ENCODE measurements at places on chromosomes 2 and 18. TPM values are rescaled to one million over a fixed set of nuclear protein-coding genes. Genes with fewer than 3 reads are reported as not detected.

- no peak overlapping the region for H3K4me3 ChIP-seq
- no peak overlapping the region for H3K27ac ChIP-seq
- no peak for DNase-seq
- H3K27me3 ChIP-seq = no peaks in the 10 kb centered on the region
- no peaks in the 10 kb centered on the region for H3K36me3 ChIP-seq
- H3K4me1 ChIP-seq = no peaks in the 10 kb centered on the region
Observed at GRCh38 chr2:230226051-230226551, 565 bp downstream of the SP140 start.

GRCh38 chr2:119823734-119824334 lies 64.1 kb downstream of the PTPN4 start:
- no peaks in the 10 kb centered on the region for H3K27me3 ChIP-seq
- H3K36me3 ChIP-seq = no peaks in the 10 kb centered on the region
- H3K4me3 ChIP-seq = no peak overlapping the region

CRYGC gene
- total RNA-seq = not detected

- H3K4me3 ChIP-seq = no peak overlapping the region
- H3K36me3 ChIP-seq = no peaks in the 10 kb centered on the region
Observed at GRCh38 chr18:33804258-33804657, 226.2 kb downstream of the ASXL3 start.

DNA sequence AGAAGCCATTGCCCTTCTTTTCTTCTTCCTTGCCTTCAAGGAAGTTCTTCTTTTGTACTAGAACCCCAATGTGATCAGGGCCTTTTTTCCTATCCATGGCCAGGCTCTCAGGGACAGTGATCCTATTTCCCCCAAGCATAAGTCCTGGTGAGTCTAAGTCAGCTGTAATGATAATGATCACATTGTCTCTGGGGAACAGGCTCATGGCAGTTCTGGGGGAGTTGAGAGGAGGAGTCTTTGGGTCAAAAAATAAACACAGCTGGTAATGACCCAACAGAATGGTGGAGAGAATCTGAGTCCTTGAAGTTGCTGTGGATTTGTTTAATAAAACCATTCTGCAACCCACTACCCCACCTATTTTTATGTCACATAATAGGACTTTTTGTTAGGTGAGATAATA lies 96.6 kb downstream of the SOCS6 start:
- H3K27ac ChIP-seq = peak overlapping the region; percentile 51
- H3K36me3 ChIP-seq = no peaks in the 10 kb centered on the region
- H3K27me3 ChIP-seq = no peaks in the 10 kb centered on the region
- H3K4me3 ChIP-seq = no peak overlapping the region
- peak; percentile 64 for DNase-seq
- H3K4me1 ChIP-seq = peaks cover 12% of the 10 kb centered on the region

GRCh38 chr2:97741251-97741650 lies 27.9 kb downstream of the ZAP70 start:
- DNase-seq = no peak
- no peak overlapping the region for H3K27ac ChIP-seq
- no peaks in the 10 kb centered on the region for H3K27me3 ChIP-seq
- peaks cover 2% of the 10 kb centered on the region for H3K4me1 ChIP-seq

DNA sequence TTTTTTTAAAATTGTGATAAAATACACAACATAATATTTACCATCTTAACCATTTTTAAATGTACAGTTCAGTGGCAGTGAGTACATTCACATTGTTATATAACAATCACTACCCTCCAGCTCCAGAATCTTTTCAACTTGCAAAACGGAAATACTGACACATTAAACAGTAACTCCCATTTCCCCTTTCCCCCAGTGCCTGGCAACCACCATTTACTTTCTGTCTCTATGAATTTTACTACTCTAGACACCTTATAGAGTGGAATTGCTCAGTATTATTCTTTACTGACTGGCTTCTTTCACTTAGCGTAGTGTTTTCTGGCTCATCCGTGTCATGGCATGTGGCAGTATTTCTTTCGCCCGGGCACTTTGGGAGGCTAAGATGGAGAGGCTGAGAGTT lies 32.6 kb downstream of the FASTKD2 start:
- H3K36me3 ChIP-seq = peaks cover 4% of the 10 kb centered on the region
- no peaks in the 10 kb centered on the region for H3K27me3 ChIP-seq

ZNF892 gene
- 2.7 TPM for total RNA-seq

DNA sequence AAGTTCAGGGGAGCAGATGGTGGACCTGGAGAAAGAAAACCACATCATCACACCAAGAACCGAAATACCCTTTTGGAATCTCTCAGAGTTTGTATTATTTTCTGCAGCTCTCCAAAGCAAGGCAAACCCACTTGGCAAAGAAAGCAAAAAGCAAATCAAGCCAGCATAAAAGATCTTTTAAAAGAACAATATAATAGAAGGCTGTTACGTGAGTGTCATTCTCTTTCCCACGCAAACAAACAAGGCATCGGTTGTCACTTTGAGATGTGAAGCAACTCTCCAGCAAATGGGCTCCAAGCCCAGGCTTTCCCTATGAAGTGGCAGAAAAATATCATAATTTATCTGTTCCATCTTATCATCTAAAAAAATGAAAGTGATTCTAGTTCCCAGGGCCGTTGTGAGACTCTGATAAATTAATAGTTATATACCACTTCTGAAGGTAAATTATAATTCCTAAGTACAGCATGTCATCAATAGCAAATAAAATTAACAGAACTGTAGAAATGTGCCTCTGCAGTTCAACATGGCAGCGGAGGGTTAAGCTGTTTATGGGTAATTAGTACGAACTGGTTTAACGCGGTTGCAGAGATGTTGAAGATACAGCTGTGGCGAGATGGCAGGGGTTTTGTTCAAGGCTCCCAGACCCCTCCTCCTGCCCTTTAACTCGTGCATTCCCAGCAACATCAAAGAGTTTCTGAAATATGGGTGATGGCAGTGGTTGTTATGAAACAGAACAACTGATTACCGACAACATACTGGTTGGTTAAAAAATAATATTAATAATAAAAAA lies 89.2 kb downstream of the EPHA4 start:
- no peak overlapping the region for H3K27ac ChIP-seq
- H3K27me3 ChIP-seq = no peaks in the 10 kb centered on the region
- peaks cover 10% of the 10 kb centered on the region for H3K36me3 ChIP-seq
- peaks cover 6% of the 10 kb centered on the region for H3K4me1 ChIP-seq

GRCh38 chr2:59568461-59568860 lies 985.0 kb downstream of the BCL11A start:
- H3K4me3 ChIP-seq = no peak overlapping the region
- no peaks in the 10 kb centered on the region for H3K36me3 ChIP-seq
- no peaks in the 10 kb centered on the region for H3K27me3 ChIP-seq
- DNase-seq = no peak
- H3K4me1 ChIP-seq = no peaks in the 10 kb centered on the region

SCRN3 gene
- total RNA-seq = 18.6 TPM

DNA sequence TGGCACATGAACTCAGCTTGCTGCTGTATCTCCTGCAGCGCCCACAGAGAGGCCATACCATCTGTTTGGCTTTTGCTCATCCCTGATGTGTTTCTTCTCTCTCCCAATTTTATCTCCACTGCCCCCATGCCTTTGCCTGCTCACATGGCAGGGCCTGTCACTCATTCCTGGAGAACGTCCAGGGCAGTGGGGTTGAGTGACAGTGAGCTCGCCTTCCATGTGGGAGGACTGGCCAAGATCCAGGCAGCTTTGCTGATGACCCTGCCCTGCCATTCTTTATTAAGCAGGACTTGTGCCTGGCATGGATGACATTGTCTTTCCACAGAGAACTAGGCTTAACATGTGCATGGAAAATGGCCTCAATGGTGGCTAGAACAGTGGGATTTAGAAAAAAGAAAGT lies 230.5 kb upstream of the THSD7B start:
- no peaks in the 10 kb centered on the region for H3K27me3 ChIP-seq
- H3K4me1 ChIP-seq = no peaks in the 10 kb centered on the region
- no peak for DNase-seq
- H3K27ac ChIP-seq = no peak overlapping the region

SIX3 gene
- not detected for total RNA-seq

- no peaks in the 10 kb centered on the region for H3K36me3 ChIP-seq
- H3K27me3 ChIP-seq = no peaks in the 10 kb centered on the region
- H3K4me3 ChIP-seq = no peak overlapping the region
- peaks cover 2% of the 10 kb centered on the region for H3K4me1 ChIP-seq
Observed at GRCh38 chr2:168811696-168812095, 9.3 kb downstream of the NOSTRIN start.

DNA sequence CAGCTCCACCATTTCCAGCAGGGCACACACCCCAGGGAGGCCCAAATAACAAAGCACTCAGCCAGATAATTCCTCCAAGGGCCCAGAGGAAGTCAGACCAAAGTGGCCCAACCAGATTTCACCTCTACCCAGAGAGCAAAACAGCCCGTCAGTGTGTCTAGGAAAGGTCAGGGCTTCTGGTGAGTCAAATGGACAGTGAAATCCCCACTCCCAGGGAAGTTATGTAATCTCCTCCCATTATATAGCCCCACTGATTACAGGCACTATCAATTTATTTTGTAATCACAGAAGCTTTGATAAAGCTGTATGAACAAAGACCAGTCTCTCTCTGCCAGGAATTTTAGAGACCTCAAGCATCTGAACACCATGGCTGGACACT lies 4.0 kb downstream of the B4GALT6 start:
- H3K27me3 ChIP-seq = peaks cover 9% of the 10 kb centered on the region
- no peaks in the 10 kb centered on the region for H3K36me3 ChIP-seq
- no peaks in the 10 kb centered on the region for H3K4me1 ChIP-seq
- no peak overlapping the region for H3K27ac ChIP-seq
- DNase-seq = no peak
- no peak overlapping the region for H3K4me3 ChIP-seq

- no peak for DNase-seq
- no peak overlapping the region for H3K27ac ChIP-seq
- no peaks in the 10 kb centered on the region for H3K27me3 ChIP-seq
- H3K4me3 ChIP-seq = no peak overlapping the region
- H3K4me1 ChIP-seq = peaks cover 7% of the 10 kb centered on the region
Observed at GRCh38 chr2:28350196-28350595, 42.5 kb upstream of the FOSL2 start.

DNA sequence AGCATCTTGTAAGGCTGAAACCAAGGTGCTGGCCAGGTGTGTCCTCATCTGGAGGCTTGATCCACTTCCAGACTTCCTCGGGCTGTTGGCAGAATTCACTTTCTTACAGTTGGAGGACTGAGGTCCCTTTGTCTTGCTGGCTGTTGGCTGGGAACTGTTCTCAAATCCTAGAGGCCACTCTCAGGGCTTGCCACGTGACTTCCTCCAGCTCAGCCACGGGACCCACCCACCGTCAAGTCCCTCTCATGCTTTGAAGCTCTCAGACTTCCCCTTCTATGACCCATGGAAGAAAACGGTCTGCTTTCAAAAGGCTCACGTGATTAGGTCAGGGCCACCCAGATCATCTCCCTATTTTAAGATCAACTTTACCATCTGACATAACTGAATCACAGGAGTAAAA lies 77.1 kb downstream of the SMAD4 start:
- no peaks in the 10 kb centered on the region for H3K27me3 ChIP-seq
- H3K27ac ChIP-seq = no peak overlapping the region
- no peak for DNase-seq
- H3K4me1 ChIP-seq = no peaks in the 10 kb centered on the region

Data from IMR-90 (cell line).